ENCODE measurements at places on chromosomes 12 and 14.

GRCh38 chr12:131114942-131115584 is 161.4 kb downstream of the ADGRD1 start:
- no peak for DNase-seq

- peak; percentile 83 for DNase-seq
Observed at GRCh38 chr14:24436355-24437019, 6.1 kb downstream of the SDR39U1 start.

DNA sequence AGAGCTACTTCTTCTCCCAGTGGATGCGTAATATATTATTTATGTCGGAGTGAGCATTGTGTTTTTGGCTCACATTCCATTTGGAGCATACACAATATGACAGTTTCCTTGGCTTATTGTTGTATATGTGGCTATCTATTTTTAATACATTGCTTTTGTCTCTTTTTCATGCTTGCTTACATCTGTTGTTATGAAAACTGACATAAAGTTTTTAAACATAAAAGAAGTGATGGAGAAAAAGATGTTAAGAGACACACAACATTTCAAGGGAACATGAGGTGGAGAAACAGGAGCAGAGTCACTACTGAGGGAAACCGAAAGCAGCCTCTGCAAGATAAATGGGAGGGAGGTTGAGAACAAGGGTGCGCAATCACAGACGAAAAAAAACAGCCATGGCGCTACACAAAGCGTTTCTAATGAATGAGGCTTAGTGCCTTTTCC is 228.4 kb upstream of the NPAS3 start:
- DNase-seq, result no peak

GRCh38 chr14:92421751-92422150 is 91.8 kb upstream of the RIN3 start:
- no peak for DNase-seq

GRCh38 chr14:77011245-77011644 is 17.3 kb downstream of the IRF2BPL start:
- DNase-seq, result no peak

GRCh38 chr12:75623631-75624154 is 112.3 kb upstream of the KRR1 start:
- no peak for DNase-seq

- no peak for DNase-seq
Observed at GRCh38 chr14:24317141-24317928, 6.0 kb downstream of the LTB4R start.

DNA sequence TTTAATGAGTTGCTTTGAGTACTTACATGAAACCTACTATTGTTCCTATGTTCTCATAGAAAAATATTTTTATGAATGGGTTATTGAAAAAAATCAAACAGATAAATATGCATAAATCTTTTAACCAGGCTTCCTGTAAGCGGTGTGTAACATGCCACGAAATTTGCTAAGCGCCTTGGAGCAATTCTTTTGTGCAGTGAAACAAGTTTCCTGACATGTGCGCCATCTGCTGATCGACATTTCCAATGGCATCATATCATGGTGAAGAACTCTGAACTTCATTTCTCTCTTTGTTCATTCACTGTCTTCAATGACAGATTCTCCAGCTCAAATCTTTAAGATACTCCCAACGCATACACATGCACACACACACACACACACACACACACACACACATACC is 145.6 kb upstream of the NAV3 start:
- no peak for DNase-seq

DNA sequence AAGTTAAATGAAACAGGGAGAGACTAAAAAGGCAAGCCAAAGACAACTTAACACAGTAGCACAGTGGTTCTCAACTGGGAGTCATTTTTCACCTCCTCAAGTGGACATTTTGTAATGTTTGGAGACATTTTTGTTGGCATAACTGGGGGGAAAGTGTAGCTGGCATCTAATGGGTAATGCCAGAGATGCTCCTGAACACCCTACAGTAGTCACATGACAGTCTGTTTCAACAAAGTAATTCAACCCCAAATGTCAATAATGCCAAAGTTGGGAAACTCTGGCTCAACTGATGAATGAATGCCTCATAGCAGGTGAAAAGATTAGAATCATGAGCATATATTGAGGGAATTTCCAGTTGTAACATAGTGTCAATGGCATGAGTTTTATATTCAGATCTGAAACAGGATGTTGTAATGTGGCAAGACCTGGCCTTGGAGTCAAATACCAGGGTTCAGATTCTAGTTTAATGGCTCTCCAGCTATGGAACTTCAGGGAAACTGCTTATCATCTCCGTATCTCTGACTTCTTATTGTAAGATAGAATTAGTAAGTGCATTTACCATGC is 2.4 kb upstream of the OR4K5 start:
- no peak for DNase-seq

- no peak for DNase-seq
Observed at GRCh38 chr12:111304642-111305071, 64.2 kb downstream of the PHETA1 start.

GRCh38 chr14:35985474-35986218 is 159.5 kb downstream of the BRMS1L start:
- DNase-seq, result no peak

DNA sequence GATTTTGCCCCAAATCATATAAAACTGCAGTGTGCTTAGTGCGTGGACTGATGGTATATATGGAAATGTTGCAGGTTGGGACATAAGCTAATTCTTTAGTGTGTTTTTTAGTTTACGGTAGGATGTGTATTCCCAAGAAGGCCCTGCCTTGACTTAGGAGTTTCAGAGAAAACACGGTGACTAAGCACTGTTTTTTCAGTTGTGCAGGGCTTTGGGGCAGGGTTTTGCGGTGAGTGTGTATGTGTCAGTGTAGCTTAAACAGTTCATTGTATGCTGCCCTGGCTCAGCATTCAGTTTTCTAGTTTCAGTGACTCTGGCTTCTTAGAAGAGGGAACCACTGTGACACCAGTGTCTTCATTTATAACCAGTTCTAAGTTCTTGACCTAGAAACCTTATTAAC is 101.2 kb downstream of the AKAP6 start:
- no peak for DNase-seq

- DNase-seq, result no peak
Observed at GRCh38 chr12:54328595-54329337, 3.8 kb downstream of the COPZ1 start.

- no peak for DNase-seq
Observed at GRCh38 chr12:95976416-95976832, 19.7 kb downstream of the HAL start.

DNA sequence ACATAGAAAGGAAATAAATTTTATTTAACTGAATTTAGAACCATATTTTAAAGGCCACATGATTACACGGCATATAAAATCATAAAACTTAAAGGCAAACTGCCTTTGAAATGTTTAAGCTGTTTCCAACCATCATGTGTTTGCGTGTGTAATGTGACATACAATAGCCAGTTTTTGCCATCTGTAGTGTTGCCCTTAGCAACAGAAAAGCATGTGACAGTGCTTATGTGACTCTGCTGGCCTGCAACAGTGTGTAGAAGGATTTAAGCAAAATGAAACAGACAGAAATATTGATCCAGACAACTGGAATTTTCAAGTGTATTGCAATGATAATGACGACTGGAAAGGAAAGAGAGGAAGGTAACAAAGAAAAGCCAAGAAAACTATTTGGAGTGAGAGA is 49.5 kb downstream of the TSPAN19 start:
- no peak for DNase-seq

DNA sequence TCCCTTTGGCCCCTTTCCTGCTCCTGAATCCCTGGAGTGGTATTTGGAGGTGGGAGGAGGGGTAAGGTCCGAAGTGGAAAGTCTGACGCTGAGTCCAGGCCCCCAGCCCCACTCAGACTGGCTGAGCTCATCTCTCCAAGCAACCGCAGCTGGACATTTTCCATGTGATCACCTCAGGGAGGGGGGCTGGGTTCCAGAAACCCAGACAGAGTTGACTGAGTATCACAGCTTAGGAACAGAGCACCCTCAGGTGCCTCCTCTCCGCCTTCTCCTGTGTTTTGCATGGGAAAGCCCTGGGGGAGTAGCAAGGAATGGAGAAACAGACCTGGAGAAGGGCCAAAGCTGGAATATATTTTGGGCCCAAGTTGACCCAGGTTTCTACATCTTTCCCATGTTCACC is 8.0 kb upstream of the ITGA5 start:
- no peak for DNase-seq

DNA sequence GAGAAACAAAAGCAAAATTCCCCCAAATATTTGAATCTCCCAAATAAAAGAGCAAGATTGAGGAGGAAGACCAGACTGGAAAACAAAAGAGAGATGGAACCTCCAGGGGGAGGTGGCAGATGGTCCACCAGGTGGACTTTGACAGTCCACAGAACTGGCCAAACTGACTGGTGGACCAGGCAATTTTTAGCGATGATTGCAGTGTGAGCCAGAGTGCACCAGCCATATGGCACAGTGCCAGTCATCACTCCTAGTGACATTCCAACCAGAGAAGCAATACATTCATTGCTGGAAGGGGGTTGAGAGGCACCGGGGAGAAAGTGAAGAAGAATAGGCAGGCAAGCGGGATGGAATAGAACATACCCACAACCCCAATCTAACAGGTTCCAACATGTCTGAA is 182.9 kb downstream of the EXOC5 start:
- DNase-seq, result no peak

DNA sequence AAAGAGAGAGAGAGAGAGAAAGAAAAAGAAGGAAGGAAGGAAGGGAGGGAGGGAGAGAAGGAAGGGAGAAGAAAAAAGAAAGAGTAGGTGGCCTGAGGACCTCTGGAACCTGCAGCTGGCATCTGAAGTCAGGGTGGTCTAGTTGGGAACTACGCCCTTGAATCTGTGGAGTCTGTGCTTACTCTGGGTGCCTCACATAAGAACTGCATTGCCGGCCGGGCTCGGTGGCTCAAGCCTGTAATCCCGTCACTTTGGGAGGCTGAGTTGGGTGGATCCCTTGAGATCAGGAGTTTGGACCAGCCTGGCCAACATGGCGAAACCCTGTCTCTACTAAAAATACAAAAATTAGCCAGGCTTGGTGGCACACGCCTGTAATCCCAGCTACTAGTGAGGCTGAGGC is 10.0 kb upstream of the NRDE2 start:
- no peak for DNase-seq

DNA sequence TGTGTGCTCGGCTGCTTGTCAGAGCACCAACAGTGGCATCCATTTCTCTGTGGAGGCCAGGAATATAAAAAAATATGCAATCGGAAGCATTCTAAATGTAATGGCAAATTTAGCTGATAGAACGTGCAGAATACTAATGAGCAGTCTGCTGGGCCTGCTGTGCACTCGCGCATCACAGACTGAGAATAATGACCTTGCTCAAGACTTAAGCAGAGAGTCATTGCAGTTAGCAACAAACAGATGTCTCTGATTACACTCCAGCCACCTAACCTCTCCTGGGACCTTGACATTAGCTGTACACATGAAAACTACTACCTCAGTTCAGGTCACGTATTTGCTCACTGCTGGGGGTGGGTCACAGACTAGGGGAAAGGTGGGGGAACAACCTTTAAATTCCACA is 269.2 kb upstream of the DAAM1 start:
- no peak for DNase-seq

- DNase-seq, result no peak
Observed at GRCh38 chr12:94151582-94151981, 3.2 kb downstream of the PLXNC1 start.

- peak; percentile 31 for DNase-seq
Observed at GRCh38 chr12:22624870-22625761, at the start of gene ETNK1. TSS of gene ETNK1 (plus strand) at chr12:22625171. CDS start at chr12:22625431, 260 bp downstream.

DNA sequence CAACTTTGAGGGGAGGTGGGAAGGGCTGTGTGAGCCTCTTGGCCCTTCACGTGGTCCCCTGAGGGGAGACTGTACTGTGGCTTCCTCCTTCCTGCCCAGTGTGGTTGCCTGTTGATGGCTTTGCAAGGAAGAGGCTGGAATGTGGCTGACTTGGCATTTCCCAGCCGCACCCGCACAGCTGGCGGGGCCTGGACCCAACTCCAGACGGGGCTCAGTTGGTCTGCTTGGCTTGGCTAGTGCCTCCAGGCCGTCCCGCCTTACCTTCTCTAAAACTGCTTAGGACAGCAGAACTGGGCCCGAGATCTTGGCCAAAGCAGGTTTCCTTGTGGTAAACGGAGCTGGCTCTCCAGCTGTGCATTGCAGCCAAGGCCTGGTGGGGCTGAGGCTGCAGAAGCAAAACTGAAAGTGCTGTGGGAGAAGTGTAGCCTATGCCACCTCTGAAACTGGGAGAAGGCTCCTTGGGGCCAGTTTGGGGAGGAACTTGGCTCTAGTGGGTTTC is 139.5 kb downstream of the SMOC1 start:
- no peak for DNase-seq

DNA sequence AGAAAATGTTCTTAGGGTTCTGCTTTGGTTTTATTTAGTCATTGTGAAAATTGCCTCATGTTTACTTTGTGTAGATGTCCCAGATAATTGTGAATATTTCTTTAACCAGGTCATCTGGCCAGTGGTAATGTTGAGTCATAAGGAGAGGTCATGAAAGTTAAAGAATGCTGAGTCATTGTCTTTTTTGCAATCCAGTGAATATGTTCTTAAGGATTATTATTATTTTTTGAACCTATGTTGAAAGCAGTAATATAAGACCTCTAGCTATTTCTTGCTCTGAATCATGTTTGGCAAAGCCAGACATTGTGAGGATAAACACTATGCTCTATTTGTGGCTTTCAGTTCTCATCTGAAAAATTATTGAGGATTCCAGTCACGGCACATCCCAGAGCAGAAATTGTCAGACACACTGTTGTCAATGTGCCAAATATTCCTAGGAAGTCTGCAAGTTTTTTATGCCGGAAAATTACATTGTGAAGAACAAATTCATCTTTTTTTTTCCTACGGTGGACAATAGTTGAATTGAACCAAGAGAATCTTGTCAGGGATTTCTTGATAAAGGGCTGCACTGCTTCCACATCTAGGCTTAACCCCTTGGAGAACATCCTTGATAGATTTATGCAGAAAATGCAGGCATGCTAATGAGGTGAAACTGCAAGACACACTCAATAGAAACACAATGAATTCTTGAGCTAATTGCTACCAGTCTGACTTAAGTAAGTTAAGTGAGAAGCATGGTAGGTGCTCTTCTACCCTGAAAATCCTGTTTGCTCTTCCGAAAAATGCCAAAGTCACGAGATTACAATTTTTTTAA is 369.6 kb downstream of the ATP23 start:
- DNase-seq, result no peak

DNA sequence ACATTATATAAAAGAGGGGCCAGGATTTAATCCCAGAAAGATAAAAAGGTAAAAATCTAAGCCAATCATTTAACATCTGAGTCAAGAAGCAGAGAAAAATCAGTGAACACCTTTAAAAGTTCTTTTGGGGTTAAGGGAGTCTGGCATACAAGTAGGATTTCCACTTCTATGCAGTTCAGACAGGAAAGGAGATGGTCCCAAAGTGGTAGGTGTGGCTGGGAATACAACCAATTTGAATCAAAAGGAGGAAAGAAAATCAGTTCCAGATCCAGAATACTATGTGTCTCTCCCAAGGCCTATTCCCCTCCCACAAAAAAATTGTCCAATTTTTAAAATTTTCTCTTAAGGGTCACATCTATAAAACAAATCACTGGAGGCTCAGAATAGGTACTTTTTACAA is 167.4 kb downstream of the PHLDA1 start:
- no peak for DNase-seq

GRCh38 chr12:81573228-81573627 is 185.9 kb downstream of the PPFIA2 start:
- DNase-seq, result no peak

GRCh38 chr12:131282292-131283080 is 328.8 kb downstream of the ADGRD1 start:
- DNase-seq, result no peak

GRCh38 chr12:104751594-104751993 is 206.5 kb downstream of the SLC41A2 start:
- DNase-seq, result no peak

- DNase-seq, result no peak
Observed at GRCh38 chr14:29352706-29353080, 575.0 kb downstream of the PRKD1 start.
